ENCODE measurements at places on chromosomes 5 and 9.

- no peak for DNase-seq
Observed at GRCh38 chr9:135228345-135228982, 141.0 kb downstream of the OLFM1 start.

GRCh38 chr5:17289681-17290539, 72.5 kb downstream of the BASP1 start:
- DNase-seq: no peak

- no peak for DNase-seq
Observed at GRCh38 chr5:127858116-127858784, 155.1 kb downstream of the CCDC192 start.

DNA sequence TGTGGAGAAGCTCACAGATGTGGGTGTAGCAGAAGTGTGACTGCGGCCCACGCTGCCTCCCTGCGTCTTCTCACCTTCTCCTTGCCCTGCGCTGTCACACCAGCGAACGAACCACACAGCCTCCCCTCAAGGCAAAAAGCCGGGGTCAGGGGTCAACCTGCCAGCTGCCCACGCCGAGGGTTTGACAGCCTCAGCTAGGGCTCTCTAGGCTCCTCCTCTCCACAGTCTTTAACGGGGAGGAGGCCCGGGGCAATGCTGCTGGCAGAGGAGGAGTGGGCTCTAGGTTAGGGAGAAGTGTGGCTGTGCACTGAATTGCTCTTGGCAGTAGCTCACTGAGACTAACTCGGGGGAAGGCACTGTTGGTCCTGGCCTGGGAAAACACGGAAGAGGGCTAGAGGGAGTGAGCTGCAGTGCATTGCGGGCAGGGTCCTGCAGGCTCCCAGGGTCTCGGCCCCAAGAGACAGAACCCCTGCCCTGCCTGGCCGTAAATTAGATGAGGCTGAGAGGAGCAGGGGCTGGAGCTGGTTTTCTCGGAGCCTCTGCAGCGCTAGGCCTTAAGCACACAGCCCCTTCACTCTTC, 4.2 kb upstream of the TRIM52 start:
- DNase-seq: no peak

DNA sequence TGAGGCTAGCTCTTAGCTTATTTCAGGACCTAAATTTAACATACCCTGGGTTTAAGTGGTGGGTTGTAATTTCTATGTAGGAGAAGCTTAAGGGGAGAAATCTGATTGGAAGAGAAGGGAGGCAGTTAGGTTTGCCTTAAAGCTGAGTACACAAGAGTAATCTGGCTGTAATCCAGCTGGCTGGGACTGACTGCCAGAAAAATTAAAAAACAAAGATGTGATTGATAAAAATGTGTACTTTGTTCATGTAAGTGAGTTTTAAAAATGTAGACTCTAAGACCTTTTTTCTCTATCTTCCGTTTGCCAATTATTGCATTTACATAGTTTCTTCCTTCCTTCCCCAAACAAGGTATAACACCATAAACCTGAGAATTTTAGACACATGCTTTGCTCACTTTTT, 17.5 kb upstream of the MSMP start:
- no peak for DNase-seq

GRCh38 chr5:56330167-56330566, 97.0 kb upstream of the ANKRD55 start:
- no peak for DNase-seq

DNA sequence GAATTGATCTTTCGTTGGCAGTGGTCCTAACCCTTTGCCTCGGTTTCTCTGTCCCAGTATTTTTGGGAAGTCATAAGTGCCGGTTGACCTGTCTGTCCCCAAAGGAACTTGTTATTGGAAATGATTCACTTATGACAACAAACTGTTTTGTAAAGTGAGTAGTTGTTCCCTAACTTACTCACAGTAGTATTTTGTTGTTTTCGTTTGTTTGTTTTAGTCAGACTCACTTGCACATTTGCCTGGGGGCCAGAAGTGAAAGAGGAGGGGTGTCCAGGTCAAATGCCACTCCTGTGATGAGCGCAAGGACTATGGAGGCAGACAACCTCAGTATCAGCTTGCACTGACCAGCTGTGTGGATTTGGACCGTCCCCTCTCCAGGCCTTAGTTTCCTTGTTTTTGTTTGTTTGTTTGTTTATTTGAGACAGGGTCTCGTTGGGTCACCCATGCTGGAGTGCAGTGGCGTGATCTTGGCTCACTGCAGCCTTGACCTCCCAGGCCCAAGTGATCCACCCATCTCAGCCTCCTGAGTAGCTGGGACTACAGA, 47.3 kb downstream of the ANKRD55 start:
- no peak for DNase-seq

DNA sequence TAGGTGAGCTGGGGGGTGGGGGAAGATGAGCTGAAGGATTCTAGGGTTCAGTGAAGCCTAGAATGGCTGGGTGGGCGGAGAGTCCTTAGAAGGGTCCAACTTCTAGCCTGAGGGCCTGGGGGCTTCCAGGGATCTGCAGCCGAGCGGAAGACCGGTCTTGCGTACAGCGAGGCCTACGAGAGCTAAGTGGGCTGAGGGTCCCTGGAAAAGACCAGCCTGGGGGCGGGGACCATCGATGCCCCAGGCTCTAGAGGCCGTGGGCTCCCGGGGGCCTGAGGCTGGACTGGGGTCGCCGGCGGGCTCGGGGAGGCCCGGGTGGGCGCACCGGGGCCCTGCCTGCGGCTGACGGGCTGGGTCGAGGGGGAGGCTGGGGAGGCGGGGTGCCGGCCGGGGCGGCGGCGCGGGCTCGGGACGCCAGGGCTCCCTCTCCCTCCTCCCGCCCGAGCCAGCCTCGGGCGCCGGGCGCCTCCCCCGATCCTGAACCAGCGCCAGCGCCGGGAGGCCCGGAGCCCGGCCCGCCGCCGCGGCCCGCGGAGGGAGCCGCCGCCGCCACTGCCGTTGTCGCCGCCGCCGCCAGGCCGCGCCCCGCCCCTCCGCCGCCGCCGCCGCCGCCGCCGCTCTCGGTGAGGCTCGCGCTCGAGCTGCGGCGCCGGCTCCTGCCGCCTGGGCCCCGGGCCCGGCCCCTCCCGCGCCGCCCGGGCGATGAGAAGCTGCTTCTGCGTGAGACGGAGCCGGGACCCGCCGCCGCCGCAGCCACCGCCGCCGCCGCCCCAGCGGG, at the start of gene MVB12B:
Gene MVB12B, plus strand, starts transcription at position 602 of the 778 bp plus-strand sequence. Its CDS starts 101 bp downstream, at position 703.
- peak; percentile 64 for DNase-seq

GRCh38 chr9:23321049-23321448, 505.0 kb downstream of the ELAVL2 start:
- DNase-seq: no peak

- DNase-seq: no peak
Observed at GRCh38 chr9:88874391-88874790, 116.9 kb upstream of the S1PR3 start.

DNA sequence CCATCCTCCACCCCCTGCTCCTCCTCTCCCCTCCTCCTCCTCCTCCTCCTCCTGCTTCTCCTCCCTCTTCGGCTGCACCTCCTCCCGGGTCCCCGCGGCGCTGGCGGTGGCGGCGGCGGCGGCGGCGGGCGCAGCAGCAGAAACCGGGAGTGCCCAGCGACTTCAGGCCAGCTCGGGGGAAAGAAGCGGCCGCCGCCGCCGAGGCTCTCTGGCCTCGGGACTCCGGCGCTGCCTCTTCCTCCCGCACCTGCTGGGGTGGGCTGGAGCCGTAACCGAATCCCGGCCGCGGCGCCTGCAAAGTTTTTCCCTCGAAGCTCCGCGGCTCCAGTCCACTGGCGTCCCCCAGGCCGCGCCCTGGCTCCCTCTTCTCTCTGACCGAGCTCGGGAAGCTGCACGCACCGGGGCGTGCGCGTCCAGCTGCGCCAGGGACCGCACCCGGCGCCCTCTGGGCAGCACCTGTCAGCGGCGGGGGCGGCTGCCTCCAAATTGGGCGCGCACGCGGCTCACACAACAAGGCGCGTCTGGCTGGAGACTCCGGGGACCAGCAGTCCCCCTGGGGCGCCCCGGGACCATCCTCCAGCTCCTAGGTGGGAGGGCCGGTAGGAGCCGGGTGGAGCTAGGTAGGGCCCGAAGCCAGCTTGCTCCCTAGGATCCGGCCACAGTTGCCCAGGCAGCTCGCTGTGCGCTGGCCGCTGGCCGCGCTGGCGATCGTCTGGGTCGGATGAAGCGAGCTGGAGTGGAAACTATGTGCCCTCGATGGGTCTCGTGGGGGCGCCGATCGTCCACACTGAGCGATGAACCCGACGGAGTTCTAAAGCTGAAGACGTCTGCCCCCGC, at the start of gene MCTP1:
Gene MCTP1, minus strand, starts transcription at position 523 of the 837 bp plus-strand sequence.
- DNase-seq: peak; percentile 29

GRCh38 chr9:33165263-33166151, 1.6 kb downstream of the B4GALT1 start:
- peak; percentile 79 for DNase-seq

GRCh38 chr9:117825609-117826347, 121.6 kb downstream of the TLR4 start:
- no peak for DNase-seq
